ENCODE measurements at places on chromosomes 16 and 17.

- no peak for DNase-seq
Measured at GRCh38 chr16:4140652-4141051, 24.4 kb upstream of the ADCY9 start.

GRCh38 chr16:68362947-68363657 lies 52.3 kb downstream of the PRMT7 start:
- DNase-seq, result no peak

GRCh38 chr17:51200295-51200694 lies 34.1 kb downstream of the NME2 start:
- no peak for DNase-seq

DNA sequence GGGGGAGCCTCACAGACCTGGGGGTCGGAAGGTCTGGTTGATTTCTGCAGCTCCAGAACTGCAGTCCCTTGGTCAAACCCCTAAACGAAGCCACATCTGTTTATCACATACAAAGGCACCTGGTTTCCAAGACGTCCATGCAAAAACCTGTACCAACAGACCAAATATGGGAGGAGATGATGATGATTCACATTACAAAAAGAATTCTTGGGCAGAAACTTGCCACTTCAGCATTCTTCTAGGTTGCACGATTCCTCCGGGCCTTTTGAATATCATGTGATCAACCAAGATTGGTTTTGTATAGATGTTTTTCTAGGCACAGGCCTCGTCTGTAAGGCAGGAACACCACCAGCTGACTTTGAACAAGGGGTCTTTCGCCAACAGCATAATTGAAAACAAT lies 466.3 kb downstream of the SOX9 start:
- DNase-seq, result no peak

GRCh38 chr16:87838643-87839541 lies 30.4 kb downstream of the SLC7A5 start:
- no peak for DNase-seq

- DNase-seq, result no peak
Measured at GRCh38 chr16:46638947-46639925, 18.1 kb upstream of the SHCBP1 start.

- DNase-seq, result no peak
Measured at GRCh38 chr17:55340176-55340575, 75.4 kb downstream of the HLF start.

DNA sequence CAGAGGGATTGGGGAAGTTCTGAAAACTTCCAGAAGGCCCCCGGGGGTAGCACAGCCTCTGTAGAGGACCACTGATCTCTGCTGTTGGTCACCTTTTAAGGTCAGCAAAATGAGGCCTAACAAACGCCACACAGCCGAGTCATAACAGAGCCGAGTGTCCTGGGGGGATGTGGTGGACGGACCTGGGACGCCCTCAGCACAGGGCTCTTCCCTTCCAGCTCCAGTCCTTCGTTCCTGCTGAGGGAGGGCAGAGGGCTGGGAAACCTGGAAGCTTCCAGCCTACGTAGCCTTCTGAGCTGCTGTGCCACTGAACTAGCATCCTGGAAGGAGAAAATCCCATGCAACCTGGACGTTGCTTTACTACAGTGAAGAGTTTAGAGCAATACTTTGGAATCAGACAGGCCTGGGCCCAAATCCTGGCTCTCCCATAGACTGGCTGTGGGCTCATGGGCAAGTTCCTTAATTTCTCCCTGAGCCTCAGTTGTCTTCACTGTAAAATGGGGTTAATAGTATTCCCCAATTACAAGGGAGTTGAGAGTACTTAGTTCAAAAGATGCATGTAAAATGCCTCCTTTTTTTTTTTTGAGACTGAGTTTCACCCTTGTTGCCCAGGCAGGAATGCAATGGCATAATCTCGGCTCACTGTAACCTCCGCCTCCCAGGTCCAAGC lies 34.4 kb upstream of the ZCCHC14 start:
- DNase-seq, result no peak

DNA sequence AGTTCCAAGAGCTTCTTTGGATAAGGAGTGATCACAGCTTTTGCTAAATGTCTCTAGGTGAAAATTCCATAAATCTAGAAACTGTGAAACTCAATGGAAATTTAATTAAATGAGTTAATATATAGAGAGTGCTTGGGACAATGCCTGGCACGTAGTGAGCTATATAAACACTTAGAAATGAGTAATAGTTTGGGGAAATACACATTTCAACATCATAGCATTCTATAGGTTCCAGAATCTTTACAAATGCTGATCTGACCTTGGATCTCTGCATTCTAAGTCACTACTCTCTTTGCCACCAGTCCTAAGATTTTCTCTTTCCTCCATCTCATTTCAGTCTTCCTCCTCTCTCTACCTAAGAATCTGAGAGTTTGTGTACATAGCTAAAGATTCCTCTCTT lies 175.6 kb downstream of the SOX9 start:
- DNase-seq, result no peak

DNA sequence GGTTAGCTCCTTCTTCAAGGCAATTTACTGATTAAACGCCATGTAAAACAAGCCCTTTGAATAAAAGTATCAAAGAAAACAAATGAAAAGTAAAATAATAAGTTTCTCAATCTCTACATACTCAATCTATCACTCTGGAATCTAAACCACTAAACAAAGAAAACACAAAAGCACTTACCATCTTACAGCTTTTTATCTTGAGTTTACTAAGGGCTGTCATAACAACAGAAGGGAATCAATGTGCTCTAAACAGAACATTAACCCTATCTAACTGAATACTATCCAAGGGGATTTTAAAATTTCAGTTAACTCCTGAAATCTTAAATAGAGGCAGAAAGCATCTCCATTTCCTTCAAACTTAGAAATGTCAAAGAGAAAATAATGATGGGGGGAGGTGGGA lies 3.4 kb downstream of the SKA2 start:
- DNase-seq, result no peak

- DNase-seq, result no peak
Measured at GRCh38 chr17:40447148-40447644, 3.9 kb downstream of the IGFBP4 start.

DNA sequence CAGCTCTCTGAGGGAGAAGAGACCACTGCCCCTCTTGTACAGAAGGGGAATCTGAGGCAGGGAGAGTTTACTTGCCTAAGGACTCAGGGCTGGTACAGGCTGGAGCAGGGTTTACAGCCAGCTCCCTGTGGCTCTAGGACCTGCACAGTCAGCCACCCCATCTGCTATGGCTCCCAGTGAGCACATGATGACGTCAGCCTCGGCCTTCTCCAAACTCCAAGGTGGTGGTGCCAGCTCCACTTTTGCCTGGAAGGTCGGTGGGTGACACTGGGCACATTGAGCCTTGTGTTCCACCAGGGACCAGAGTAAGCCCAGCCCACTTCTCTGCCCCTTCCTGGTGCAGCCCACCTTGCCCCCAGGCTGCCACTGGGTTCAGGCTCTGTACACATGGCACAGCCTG lies 202.2 kb downstream of the ENGASE start:
- DNase-seq, result no peak

- no peak for DNase-seq
Measured at GRCh38 chr16:30567991-30568638, 3.4 kb downstream of the ZNF688 start.

- DNase-seq, result no peak
Measured at GRCh38 chr17:47975823-47976205, 4.9 kb downstream of the CDK5RAP3 start.

DNA sequence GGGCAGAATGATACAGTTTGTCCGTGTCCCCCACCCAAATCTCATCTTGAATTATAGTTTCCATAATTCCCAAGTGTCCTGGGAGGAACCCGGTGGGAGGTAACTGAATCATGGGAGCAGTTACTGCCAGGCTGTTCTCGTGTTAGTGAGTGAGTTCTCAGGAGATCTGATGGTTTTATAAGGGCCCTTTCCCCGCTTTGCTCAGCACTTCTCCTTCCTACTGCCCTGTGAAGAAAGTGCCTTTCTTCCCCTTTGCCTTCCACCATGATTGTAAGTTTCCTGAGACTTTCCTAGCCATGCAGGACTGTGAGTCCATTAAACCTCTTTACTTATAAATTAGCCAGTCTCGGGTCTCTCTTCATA lies 28.9 kb upstream of the SEC14L1 start:
- no peak for DNase-seq

GRCh38 chr16:51242296-51242994 lies 91.4 kb upstream of the SALL1 start:
- no peak for DNase-seq

GRCh38 chr17:40614431-40615067 lies 33.1 kb downstream of the SMARCE1 start:
- DNase-seq, result no peak

DNA sequence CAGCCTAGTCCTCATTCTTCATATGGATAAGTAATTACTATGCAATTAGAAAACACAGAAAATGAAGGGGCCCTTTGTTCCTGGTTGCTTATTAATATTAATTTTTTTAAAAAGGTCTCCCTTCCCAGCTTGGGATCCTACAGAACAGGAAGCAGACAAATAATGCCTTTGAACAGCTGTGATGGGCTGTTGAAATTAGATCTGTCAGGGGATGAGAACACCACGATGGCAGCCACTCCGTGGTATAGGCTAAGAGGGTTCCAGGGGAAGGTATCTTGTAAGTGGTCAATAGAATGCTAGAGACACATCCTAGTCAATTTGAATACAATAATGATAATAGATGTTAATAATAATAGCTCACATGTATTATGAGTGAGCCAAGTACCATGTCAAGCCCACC lies 83.1 kb downstream of the CCDC182 start:
- no peak for DNase-seq

- DNase-seq, result no peak
Measured at GRCh38 chr17:44308865-44309264, 464 bp downstream of the RUNDC3A start.

DNA sequence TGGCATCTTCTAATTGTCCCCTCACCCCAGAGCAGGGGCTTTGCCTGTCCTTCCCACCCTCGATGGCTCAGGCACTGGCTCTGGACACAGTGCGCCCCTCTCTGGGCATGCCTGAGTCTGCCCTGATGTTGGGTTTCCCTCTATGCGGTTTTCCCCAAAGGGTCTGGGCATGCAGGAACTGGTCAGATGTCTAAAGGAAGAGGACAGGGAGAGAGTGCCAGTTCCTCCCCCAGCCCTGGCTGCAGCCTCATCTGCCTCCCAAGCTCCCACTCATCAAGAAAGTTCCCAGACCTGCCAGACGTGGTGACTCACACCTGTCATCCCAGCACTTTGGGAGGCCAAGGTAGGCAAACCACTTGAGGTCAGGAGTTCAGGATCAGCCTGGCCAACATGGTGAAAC lies 41.3 kb upstream of the PABPN1L start:
- no peak for DNase-seq

- no peak for DNase-seq
Measured at GRCh38 chr16:89861648-89862047, 11.7 kb upstream of the TCF25 start.

DNA sequence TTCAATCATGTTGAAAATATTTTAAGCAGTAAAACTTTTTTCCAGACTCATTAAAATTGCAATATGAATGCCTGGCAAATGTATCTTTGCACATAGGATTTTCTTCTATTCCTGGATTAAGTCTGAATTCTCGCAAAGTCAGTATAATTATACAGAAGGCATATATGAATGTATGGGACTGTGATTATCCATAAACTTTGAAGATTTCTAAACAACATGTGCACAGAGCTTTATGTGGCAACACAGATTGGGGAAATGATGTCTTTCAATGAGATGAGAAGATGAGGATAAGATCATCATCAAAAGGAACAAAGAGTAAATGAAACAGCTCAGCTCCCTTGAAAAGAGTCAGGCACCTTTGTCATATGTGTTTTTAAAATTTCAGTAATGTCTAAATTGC lies 635.3 kb downstream of the CDH11 start:
- DNase-seq, result no peak

DNA sequence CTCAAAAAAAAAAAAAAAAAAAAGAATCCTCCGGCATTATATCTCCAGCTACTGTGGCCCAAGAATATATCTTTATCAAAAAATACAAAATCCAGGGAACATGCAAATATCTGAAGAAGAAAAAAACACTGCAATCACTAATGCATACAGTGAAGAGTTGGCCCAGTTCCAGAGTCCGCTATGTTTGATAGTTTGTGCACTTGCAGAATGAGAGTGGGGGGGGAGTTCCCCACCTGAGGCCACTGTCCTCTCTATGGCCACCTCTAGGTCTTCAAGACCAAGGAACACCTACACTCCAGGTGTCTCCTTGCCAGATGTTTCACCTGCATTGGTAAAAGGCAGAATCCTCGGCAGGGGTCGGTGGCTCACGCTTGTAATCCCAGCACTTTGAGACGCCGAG lies 4.0 kb downstream of the ZNF785 start:
- DNase-seq, result no peak

DNA sequence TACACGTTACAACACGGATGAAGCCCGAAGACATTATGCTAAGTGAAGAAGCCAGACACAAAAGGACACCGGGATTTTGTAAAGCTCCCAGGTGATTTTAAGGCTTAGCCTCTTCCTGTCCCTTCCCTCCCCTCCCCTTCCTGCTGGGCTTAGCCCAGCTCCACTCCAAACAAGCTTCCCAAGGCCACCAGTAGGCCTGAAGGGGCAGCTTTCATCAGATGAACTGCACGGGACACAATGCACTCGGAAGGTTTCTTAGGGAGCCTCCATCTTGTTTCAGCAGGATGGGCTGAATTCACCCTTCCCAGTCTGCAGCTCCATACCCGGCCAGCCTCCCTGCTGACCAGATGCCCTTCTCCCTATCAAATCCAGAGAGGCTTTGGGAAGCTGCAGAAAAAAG lies 10.4 kb downstream of the MEFV start:
- DNase-seq, result no peak

GRCh38 chr17:70292366-70292765 lies 123.0 kb downstream of the KCNJ2 start:
- no peak for DNase-seq

- no peak for DNase-seq
Measured at GRCh38 chr16:85006639-85007038, 4.7 kb downstream of the ZDHHC7 start.

GRCh38 chr17:78337244-78338109 lies 22.4 kb downstream of the SOCS3 start:
- DNase-seq, result no peak

DNA sequence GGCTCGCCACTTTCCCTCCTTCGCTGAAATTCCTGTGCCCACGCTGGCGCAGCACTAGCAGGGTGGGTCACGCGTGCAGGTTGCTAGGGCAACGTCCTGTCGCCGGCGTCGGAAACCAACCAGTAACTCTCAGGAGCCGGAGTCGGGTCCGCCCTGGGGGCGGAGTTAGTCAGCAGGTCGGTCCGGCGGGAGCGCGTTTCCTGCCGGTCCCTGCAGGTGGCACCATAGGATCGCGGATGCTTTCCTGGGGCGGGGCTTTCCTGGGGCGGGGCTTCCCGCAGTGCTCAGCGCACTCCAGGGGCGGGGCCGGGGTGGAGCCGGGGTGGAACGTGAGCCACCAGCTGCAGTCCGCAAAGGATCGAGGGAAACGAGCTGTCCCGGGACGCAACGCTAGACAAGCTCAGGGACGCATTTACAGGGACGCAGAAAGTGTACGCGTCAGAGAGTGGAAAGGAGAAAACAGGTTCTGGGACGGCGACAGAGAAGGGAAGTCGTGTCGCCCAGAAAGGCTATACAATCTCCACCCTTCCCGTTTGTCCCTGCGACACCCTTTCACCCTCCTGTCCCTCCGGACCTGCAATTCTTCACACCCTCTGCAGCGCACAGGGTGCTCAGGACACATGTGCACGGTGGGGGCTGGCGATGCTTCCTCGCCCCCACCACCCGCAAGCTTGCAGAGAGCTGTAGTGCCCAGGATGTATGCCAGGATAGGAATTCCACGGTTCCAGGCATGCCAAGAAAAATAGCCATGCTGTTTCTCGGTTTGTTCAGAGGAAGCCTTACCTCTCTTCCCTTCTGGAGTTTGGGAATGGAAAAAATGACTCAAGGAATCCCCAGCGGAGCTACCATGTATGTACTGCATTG lies 12.3 kb downstream of the COPZ2 start:
- DNase-seq, result peak; percentile 96

- DNase-seq, result no peak
Measured at GRCh38 chr17:64920419-64921172, 1.3 kb upstream of the LRRC37A3 start.
